Stimulated activated CD4-positive, alpha-beta T cell treated with anti-CD3 and anti-CD28 coated beads, Interleukin-12 subunit alpha, Interleukin-12 subunit beta, amount 100 ng/mL, for 48 hours (primary cell): ENCODE measurements at places on chromosomes 2 and 18.

DNA sequence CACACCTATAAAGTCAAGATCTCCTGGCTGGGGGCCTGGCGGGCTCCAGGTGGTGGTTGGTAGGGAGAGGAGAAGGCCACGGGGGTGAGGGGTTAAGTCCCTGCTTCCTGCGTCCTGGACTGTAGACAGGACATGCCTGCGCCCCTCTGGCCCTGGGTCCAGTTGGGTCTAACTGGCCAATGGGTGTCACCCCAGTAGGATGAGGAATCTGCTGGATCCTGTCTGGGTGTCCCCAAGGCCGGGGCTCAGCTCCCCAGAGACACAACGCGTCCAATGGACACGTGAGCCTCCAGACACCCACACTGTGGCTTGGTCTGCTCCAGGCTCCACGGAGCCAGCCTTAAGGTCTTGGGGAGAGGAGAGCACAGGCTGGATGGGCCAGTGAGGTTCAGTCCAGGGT lies 19.6 kb downstream of the AQP12A start:
- no peak for DNase-seq

GRCh38 chr2:206324869-206325268 lies 50.4 kb downstream of the ZDBF2 start:
- no peak for DNase-seq

DNA sequence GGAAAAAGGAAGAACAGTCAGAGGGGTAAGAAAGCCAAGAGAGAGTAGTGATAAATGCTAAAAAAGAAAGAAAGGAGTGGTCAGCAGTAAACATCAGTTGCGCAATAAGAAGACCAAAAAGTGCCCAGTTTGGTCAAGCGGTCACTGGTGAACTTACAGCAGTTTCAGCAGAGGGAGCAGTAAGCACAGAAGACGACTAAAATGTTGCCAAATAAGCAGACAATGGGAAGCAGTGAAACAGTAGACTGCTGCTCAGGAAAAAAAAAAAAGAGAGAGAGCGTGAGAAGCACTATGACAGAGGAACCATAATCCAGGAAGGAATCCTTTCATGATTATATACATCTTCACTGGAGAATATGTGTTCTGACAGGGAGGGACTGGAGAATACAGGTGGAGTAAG lies 45.8 kb downstream of the DNAJC10 start:
- DNase-seq: no peak

DNA sequence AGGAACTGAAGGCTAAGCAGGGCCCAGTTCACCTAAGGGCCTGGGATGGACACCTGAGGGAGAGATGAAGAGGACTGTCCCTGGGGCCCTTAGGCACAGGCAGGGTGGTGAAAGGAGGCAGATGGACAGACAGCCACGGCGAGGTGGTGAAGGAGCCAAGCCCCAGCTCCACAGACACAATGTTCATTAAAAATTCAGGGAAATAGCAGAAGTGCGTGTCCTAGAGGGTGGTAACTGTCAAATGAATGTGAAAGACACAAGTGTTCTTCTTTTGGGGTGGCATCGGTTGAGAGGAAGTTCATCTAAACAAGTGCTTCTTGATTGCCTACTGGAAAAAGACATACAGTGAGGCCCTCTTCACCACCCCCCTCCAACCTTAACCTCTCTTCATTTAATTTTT lies 76.2 kb upstream of the SIX2 start:
- no peak for DNase-seq

DNA sequence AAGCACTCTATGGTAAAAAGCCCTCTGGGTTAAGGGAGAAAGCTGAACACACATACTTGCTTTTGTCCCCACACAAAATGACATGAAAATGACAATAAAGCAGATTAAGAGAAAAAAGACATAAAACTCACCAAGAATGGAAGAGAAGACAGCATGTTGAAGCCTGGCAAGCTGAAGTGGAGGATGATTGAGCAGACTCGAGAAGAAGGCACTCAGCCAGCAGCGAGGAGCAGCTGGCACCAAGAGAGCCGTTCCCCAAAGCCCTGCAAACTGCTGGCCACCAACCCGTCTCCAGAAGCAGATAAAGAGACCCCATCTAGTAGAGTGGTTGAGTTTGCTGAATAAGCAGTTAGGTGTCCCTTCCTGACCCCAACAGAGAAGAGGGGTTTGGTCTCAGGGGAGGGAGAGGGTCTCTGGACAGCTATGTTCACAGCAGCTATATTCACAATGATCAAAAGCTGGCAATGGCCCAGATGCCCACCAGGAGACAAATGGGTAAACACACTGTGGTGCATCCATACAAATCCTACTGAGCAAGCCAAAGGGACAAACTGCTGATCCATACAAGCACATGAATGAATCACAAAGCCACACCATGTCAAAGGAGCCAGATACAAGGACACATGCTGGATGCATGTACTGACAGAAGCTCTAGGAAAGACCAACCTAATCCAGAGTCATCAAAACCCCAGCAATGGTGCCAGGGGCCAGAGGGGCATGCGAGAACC lies 36.9 kb downstream of the FAM168B start:
- no peak for DNase-seq

DNA sequence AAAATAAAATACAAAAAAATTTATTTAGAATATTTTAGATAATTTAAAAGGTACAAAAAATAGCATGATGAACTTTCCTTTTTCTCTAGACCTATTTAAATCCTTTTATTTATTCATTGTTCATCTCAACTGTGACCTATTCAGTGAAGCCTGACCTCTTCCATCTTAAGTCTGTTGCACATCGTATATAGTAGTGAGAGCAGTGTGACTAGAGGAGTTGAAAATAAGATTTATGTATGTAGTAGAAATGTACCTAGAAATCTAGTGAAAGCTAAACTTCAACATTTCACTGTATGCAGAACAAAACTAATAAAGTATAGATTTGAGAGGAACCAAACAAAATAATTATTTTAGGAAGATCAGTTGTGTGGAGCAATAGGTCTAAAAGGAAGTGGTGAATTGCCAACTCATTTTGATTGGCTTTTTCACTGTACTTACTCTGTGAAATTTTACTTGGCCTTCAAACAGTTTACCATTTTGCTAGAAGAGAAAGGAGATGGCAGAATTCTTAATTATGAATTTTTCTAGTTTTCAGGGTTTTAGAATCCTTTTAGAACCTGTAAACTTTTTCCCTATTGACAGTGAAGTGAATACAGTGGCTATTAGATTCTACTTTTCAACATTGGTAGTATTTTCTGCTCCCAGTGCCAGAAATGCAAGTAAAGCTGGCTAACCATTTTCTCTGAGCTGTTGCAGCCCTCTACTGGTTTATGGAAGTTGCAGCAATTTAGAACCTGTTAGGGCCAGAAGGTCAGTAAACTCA lies 11.0 kb downstream of the ANKRD12 start:
- DNase-seq: no peak

DNA sequence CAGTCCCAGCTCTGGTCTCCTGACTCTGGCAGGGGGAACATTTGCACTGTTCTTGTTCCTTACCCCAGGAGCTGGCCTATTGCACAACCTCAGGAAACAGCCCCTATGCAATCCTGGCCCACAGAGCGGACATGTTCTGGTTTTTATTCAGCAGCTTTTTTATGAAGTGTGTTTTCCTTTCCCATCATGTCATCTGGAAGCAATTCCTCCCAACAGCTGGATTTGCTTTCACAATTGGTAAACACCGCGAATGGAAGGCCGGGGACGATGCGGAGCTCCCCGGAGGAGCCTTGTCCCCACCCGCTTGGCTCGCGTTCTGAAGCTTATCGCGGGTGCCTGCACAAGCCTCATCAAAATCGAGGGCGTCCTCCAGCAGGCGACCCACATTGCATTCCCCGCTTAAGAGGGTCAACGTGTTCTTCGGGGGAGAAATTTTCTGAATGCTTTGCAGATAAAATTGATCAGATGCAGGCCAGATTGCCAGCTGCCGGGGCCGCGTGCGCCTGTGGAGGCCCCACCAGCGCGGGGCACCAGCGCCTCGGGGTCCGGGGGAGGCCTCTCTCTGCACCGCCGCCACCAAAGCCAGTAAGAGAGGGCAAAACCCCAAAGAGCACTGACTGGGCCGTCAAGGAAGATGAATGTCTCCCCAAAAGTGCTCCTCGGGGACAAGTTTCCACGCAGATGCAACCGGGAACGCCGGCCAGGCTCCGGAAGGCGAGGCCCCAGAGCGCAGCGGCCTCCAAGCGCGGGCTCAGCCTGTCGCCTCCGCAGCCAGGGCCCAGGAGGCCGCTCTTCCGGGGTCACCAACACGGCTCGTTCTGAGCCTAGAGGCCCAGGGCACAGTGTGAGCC lies 60.3 kb upstream of the SP3 start:
- no peak for DNase-seq

DNA sequence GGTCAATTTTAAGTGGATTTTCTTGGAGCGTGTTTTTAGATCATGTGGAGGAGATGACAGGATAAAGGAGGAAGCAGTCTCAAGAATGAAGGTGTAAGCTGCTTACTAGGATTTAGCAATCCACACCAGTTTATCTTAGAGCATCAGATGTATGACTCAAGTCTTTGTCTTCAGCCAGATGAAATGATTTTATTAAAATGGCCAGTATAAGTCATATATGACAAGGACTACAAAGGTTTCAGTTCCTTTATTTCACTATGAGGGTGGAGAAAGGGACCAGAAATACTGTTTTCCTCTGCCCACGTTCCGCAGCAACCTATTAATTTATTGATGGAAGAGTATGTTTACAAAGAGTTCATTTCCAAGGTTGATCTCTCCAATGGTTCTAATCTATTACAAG lies 970.5 kb upstream of the SLC39A10 start:
- no peak for DNase-seq

GRCh38 chr2:146370826-146371225 lies 1474.0 kb upstream of the ACVR2A start:
- DNase-seq: no peak

GRCh38 chr2:106843910-106844250 lies 42.1 kb downstream of the ST6GAL2 start:
- DNase-seq: no peak

DNA sequence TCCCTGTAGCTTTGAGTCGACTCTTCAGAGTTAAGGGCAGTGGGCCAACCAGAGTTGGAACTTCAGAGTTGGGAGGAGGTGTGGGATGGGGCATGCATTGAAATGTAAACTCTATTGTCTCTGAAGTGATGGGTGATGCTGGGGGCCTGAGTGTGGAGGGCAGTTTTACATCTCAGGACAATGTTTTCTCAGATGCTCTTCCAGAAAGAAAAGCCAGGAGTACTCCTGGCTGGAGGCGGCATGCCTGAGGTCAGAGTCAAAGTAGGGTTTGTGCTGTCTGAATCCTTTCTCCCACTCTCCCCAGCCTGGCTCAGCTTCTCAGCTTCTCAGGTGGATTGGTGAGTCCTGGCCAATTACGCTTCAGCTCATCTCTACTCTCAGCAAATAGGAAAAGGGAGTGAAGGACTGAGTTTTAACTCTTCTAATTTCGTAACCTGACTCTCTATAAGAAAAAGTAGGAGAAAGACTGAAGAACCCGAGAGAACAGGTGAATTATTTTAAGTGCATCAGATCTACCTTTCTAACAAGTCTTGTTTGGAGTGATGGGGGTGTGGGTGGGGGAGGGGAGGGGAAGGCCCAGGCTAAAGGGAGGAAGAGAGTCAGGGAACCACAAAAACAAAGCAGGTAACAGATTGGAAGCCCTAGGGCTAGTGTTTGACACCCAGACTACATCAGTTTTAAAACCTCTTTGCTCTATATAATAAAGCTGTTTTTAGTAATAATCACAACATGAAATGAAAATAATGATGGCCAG lies 107.5 kb upstream of the PELI1 start:
- DNase-seq: no peak

DNA sequence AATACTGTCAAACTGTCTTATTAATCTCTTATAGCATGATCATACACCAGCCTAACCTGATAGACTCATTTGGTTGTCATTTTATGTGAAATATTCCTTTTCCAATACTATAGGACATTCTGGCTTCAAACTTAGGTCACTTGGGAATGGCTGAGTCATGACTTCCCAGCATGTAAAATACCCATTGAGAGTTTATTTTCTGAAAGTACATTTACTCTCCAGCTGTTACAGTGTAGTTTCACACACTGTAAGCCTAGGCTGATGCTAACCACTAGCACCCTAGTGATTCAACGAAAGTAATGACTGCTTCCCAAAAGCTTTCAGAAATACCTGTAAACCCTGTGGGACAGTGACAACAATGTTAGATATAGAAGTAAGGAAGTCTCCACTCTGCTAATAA lies 93.8 kb downstream of the FIGN start:
- no peak for DNase-seq

DNA sequence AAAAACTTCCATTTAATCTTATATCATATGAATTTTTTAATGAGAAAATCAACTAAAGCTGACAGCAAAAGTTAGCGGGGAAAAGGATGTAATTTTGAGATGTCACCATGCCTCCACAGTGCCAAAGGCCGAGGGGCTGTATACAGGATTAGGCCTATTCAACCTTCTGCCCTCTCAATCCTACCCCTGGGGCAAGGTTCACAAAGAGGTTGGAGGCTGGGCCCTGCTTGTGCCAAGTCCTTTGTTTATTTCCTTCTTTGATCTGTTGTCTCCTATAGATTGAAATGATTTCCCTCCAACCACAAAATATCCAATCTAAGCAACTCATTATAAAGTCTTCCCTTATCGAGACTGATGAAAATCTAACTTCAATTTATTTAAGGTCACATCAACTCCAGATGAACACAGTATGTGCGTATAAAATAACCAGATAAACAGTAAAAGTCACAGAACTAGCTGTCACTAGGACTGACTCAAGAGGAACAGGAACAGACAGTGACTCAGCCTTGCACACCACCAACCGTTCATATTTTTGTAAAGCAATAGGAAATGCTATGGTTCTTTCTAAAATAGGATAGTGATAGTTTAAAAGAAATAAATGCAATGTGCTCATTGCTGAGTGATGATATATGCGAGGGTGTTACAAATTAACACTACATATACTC lies 95.8 kb downstream of the SLC25A12 start:
- DNase-seq: no peak

- no peak for DNase-seq
Measured at GRCh38 chr2:144470334-144470733, 49.6 kb downstream of the ZEB2 start.

DNA sequence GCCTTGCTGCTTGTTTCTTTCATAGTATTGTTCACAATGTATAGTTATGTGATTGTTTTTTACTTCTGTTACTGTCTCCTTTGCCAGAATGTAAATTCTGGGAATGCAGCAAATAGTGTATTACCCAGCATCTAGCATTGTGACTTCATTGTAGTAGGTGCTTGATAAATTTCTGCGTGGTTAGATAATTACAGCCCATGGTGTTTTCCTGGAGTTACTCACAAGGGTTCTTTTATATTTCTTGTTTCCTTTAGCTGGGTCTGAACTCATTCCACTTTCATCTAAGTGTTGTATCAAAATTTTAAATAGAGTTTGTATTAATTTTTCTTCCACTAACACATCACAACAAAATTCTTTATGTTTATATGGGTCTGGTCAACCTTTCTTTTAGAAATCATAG lies 132.6 kb downstream of the MAP4K4 start:
- no peak for DNase-seq
